ENCODE measurements at places on chromosomes 7 and 10.

DNA sequence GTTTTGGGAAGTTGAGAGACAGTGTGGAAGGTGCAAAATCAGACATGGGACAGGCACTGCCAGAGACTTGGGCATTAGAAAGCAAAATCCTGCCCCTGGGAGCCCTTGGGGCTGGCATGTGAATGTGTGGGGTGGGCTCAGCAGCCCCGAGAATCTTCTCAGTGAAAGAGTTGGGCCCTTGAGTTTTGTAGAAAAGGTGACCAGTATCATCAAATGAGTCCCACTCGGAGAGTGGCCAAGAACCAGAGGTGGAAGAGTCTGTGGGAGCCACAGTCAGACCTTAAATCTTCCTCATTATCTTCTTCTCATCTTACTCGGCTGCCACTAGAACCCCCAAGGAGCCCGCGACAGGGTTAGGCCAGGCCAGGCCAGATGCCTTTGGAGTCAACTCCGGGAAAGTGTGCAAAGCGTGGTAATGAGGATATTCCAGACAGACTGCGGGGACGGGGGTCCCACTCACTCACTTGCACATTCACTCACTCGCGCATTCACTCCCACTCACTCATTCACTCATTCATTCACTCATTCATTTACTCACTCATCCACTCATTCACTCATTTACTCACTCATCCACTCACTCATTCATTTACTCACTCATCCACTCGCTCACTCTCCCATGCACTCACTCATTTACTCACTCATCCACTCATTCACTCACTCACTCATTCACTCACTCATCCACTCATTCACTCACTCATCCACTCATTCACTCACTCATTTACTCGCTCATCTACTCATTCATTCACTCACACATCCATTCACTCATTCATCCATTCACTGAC lies 74.9 kb downstream of the CARD11 start:
- DNase-seq: peak; percentile 42

- DNase-seq: no peak
Observed at GRCh38 chr10:103114876-103115275, 78.2 kb downstream of the NT5C2 start.

DNA sequence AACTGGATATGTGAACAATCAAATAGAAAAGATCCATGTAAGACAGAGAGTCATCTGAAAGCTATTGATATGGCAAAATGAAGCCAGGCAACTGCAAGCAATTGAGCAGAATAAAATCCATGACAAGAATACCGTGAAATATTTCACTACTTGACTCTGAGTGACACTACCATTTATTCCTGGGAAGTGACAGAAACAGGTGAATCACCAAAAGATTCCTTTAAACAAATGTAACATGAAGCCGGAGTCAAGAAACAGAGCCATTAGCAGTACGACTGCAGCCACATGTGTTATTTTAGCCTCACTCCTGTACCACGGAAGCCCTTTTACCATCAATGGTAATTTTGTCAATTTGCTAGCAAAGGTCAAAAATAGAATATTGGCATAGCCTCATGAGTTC lies 197.7 kb upstream of the POT1 start:
- DNase-seq: no peak

DNA sequence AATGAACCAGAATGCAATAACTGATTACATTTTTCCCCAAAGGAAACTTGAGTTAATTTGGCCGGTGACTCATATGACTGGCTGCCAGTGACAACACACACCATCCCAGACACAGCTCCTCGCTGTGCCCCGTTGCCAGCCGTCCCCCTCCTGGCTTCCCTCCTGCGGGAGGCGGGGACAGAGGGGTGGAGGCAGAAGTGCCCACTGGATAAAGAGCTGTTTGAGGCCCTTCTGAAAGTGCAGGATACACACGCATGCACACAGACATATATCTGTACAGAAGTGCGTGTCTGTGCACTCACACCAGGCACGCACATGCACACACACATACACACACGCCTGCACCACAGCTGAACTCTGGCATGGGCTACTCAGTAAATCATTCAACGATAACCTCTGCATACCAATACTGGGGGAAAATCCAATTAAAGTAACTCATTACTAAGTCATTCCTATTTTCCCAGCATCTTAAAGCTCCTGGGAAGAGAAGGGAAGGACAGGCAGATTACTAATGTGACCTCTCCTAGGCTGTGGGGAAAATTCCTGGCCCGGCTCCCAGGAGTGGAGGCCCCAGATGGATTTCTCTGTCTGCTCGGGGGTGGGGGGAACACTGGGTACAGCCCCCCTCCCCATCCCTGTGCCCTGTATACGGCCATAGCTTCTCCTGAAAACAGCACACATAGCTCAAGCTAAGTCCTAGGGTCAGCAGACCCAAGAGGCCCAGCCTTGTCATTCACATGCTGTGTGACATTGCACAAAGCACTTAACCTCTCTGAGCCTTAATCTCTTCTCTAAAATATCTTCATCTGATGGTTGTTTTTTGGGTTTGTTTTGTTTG lies 52.3 kb upstream of the MYL10 start:
- no peak for DNase-seq

GRCh38 chr7:36201122-36201723 lies 48.2 kb downstream of the EEPD1 start:
- no peak for DNase-seq

GRCh38 chr7:66313886-66314568 lies 108.9 kb downstream of the TPST1 start:
- DNase-seq: no peak

GRCh38 chr7:135486261-135486920 lies 23.5 kb downstream of the CNOT4 start:
- no peak for DNase-seq

DNA sequence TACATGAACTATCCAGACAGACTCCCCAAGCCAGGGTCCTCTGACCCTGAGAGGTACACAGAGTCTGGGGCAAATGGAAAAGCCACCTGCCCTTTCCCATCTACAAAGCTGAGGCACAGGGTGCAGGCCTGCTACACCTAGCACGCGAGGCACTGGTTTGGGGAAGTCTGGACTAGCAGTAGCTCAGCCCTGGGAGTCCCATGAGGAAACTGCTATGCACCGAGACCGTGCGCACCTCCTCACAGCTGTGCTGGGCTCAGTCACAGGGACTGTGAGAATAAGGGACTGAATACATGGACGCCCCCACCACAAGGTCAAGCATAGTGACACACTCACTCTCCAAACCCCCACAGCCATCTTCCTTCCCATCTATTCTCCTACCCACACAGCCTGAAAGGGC lies 8.2 kb downstream of the MAT1A start:
- no peak for DNase-seq

DNA sequence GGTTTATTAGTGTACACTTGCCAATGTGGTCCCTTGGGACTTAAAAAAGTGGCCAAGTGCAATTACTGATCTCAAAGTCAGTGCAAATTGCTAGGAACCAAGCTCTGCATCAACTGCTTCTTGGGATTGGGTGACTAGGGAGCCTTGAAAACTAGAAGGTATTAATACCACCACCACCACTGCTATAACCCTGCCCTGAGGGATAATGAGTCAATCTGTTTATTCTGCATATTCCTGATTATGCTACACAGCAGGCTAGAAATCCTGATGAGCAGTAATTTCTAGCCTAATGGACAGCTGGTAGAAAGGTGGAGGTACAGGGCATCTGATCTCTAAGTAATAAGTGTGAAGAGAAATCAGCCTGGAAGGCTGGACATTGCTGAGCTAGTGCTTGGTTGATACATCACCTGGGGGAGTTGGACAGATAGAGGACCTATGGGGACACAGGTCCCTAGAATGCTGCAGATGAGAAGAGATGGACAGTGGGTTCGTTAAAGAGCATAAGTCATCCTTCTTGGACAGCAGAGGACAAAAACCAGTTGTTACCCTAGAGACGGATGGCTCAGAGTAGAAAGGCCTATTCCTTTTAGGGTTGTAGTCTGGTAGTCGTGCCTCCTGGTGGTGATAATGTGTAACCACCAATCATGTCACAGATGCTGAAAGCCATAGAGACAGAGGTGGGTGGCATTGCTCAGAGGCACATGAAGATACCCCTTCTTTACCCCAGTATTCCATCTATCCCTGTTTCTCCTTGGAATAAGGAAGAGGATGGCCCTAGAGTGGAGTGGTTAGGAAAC lies 554.8 kb downstream of the SORCS1 start:
- DNase-seq: no peak

DNA sequence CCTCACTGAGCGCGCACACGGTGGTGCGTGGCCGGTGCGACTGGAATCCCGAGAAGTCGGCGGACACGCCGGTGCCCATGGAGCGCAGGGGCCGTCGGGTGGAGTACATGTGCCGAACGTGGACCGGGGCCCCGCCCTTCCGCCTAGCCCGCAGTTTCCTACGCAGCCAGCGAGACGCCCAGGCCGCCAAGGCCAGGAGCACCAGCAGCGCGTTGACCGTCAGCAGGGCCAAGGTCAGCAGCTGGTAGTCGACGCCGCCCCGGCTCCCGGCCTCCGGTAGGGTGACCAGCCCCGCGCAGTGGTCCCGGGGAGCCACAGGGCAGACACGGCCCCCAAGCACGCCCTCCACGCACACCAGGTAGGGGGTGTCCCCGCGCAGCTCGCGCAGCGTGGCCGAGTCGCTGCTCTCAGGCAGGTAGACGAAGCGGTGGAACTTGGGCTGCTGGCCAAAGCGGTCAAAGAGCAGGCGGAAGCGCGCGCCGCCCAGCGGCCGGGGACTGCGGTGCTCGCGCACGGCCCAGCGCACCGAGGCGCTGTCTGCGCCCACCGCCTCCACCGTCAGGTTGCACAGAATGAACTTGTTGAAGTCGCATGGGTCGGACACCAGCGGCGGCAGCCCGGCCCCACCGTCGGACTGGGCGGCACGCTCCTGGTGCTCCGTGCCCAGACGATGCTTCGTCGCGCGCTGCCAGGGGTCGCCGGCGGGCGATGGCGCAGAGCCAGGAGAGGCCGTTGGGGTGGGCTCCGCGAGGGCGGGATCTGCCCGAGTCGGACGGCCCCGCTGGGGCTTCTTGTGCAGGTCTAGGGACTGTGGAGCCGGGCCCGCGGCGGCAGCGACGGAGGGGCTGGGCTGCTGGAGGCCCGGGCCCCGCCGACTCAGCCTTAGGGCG lies 2.2 kb downstream of the TRIL start:
- DNase-seq: no peak

GRCh38 chr7:40865441-40866233 lies 730.8 kb downstream of the SUGCT start:
- DNase-seq: no peak

DNA sequence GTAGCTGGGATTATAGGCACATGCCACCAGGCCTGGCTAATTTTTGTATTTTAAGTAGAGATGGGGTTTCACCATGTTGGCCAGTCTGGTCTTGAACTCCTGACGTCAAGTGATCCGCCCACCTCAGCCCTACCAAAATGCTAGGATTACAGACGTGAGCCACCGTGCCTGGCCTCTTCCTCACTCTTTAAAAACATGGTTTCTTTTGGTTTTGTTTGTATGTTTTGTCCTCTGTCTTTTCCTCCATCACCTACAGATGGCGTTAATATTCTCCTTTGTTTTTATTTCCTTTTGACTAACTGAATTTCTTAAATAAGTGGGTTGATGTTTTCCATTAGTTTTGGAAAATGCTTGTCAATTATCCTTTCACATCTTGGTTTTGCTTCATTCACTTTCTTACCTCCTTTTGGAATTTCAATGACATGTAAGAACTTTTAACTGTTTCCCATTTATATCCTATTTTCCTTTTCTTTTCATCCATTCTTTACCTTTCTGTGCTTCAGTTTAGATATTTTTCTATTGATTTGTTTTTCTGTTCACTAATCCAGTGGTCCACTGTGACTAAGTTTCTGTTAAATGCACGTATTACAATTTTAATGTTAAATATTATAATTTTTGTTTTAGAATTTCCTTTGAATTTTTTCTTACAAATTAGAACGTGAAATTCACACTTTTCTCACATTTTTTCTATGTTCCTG lies 104.1 kb downstream of the ZNF467 start:
- no peak for DNase-seq

DNA sequence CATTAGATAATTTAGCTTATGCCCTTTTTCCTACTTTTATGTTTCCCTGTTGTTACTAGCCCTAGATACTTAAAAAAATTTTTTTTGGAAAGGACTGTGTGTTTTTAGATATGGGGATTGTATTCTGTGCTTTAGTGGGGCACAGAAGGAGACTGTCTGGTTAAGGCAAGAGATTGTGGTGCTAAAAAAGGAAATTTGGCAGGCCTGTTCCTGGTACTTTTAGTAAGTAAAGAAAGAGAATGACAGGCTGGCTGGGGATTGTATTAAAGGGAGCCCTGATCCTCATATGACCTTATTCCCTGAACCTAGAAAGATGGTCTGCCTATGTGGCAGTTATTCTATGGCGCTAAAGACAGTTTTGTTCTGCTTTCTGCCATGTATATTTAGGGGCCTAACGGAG lies 74.8 kb downstream of the AUTS2 start:
- DNase-seq: no peak

DNA sequence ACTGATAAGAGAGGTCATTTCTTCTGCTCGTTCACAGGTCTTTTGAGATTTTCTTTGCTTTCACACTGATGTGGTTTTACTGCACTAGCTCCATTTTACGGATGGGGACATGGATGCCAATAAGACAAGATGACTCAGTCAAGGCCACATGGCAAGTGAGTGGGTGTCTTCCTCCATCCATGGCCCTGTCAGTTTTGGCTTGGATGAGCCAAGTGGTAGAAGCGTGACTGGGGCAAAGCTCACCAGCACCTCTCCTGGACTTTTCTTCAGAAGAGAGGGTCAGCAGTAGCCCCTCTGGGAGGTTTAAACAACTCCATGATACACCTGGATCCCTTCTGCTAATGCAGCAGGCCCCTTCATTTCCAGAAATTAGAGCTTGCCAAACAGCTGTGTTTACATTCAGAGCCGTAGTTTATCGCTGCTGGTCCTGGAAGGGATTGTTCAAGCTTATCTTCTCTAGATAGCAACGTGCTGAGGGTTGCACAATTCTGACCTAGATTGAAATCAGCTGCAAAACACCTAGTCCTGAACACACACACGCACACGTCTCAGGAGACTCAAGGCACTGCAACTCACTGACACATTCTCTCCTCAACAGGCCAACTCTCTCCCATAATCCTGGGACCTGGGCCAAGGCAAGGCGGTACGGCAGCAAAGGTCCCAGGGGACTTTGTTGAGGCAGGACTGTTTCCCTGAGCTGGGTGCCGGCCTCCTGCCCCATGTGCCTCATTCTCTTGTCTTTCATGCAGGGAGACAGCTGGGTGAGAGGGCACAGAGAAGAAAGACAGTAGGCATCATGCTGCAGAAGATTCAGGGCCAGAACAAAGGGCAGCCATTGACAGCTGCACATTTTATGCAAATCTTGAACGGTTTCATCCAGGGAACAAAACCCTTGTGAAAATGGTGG lies 14.2 kb upstream of the PDCD4 start:
- no peak for DNase-seq

- no peak for DNase-seq
Observed at GRCh38 chr10:32077896-32078485, 21.8 kb upstream of the KIF5B start.

- no peak for DNase-seq
Observed at GRCh38 chr10:73119952-73120351, 9.7 kb downstream of the NUDT13 start.

- DNase-seq: no peak
Observed at GRCh38 chr7:100088095-100088620, 611 bp upstream of the COPS6 start.

GRCh38 chr7:74307738-74308505 lies 18.7 kb downstream of the CLIP2 start:
- DNase-seq: no peak

GRCh38 chr7:140676306-140676705 lies 3.6 kb downstream of the ADCK2 start:
- no peak for DNase-seq

- DNase-seq: peak; percentile 74
Observed at GRCh38 chr10:74824184-74824899, 2.1 kb upstream of the KAT6B start.
